Neural progenitor cell (in vitro differentiated cells): ENCODE measurements at places on chromosomes 2 and 18. TPM values are rescaled to one million over a fixed set of nuclear protein-coding genes. Genes with fewer than 3 reads are reported as not detected.

- no peak for DNase-seq
Measured at GRCh38 chr18:75073654-75074053, 135.3 kb downstream of the PTGR3 start.

GRCh38 chr18:35076135-35076924 lies 35.1 kb downstream of the MAPRE2 start:
- DNase-seq, result no peak

- DNase-seq, result no peak
Measured at GRCh38 chr2:178747767-178748166, 59.5 kb downstream of the TTN start.

DNA sequence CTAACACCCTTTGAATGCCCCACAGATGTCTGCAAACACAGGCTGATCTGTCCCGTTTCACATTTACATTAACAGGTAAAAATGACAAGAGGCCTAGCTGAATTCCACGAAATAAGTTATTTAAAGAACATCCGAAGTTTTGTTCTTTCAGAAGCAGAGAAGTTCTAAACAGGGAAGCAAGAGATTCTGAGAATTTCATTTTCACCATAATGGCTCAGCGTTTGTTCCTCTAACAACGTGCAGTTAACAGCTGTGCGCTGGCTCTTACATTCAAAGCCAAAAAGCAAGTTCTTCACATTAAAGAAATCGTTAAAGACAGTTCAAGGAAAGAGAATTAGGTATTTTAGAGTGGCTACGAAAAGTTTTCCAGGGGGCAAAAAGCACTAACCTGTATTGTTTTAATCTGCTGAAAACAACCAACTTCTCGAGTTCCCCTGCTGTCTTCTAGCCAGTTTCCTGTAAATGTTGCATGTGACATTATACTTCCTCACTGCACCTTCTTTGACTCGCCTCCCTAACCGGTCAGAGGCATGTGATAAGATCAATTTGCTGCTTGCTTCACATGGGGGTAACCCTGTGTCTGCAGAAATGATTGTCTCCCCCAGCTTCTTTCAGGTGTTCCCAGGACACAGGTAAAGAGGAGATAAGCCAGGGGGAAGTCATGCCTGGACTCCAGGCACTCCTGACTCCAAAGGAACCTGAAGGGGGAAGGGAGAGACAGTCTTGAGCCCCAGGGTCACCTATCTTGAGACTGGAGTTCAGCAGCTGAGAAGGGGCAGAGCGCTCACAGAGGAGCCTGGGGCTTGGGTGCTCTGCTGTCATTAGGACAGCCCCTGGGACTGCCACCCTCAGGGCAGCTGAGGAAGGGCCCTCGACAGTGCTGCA lies 36.8 kb upstream of the WIPF1 start:
- no peak for DNase-seq

DNA sequence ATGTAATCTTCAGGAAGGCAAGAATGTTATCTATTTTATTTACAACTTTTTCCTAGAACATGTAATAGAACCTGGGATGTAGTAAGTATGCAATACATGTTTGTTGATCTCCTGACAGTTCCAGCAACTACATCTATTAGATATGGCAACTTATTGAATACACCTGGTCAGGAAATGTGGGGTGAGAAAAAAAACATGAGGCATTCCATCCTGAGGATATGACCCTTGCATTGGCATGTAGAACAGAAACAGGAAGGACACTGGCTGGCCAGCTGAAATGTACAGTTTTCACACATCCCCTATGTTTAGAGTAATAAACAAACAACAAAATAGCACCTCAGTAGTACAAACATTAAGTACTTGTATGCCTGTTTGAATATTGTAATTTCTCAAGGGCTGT lies 272.6 kb upstream of the NT5C1B start:
- DNase-seq, result no peak

DNA sequence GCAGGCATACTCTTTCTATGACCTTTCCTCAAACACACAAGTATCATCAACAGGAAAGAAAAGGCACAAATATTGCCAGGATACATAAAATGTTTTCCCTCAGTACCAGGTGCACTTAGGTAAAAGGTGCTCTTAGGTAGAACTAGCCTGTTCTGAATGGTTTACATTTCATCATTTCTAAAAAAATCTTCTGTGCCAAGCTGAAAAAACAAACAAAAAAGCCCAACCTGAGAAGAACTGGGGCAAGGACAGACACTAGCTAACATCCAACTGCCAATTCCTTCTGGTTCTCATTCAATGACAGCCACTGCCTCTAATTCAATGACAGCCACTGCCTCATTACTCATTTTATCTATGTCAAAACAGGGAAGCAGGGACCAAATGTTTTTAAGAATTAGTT lies 68.5 kb downstream of the SPIRE1 start:
- DNase-seq, result no peak

Gene FER1L5
- 1.2 and 1.7 TPM in 2 replicates for total RNA-seq

- no peak for DNase-seq
Measured at GRCh38 chr2:144274131-144274530, 245.8 kb downstream of the ZEB2 start.

Gene LRRFIP1
- 18.9 and 40.7 TPM in 2 replicates for total RNA-seq

GRCh38 chr2:154587739-154588138 lies 110.8 kb upstream of the KCNJ3 start:
- DNase-seq, result no peak

GRCh38 chr2:98914713-98915580 lies 21.1 kb downstream of the CRACDL start:
- DNase-seq, result no peak

DNA sequence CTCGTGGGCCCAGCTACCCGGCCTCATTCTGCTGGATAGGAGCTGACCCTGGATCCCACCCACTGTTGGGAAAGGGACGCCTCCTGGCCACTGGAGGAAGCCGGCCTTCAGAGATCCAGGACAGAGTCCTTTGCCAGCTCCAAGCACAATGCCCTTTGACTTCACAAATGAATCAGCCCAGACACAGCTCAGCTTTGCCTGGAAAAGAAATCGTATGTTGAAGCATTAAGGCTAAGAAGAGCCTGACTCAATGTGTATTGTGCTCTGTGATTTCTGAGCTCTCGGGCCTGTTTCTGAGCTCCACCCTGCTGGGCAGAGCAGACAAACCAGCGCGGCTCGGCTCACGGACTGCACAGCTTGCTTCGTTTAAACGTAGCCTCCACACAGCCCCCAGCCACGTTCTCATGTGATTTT lies 162.9 kb upstream of the APCDD1 start:
- peak; percentile 20 for DNase-seq

DNA sequence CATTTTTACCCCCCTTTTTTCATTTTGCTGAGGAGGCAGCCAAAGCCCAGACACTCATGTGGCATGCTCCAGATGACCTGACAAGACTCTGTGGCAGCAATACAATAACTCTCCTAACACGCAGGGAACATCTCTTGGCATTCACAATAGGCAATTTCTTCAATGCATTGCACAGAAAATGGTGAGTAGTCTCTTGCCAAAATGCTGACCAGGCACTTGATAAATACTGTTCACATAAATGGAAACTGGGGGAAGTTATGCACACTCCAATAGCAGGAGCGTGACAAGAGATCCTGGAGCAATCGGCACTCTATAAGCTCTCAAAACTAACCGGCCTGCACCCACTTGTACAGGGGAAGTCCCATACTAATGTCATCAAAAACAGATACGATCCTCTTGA lies 66.3 kb downstream of the NBAS start:
- no peak for DNase-seq

Gene RBM43
- 1.1 and 2.0 TPM in 2 replicates for total RNA-seq

Gene GAREM2
- 15.1 and 20.0 TPM in 2 replicates for total RNA-seq

Gene KIF1A
- total RNA-seq, result 29.9 and 41.1 TPM in 2 replicates

DNA sequence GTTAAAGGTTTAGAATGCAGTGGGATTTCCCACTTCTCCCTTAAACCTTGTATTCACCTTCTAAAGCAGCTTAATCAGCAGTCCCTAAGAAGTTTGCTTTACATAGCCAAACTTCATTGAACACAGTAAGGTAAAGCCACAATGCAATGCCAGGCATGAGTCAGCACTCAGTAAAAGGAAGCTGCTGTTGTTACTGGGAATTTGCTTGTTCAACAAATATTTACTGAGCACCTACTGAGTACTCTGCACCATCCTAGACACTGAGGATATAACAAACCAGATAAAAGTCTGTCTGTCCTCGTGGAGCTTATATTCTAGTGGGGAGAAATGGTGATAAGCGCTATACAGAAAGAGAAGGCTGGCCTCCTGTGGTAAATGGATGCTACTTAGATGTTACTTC lies 162.7 kb downstream of the PKP4 start:
- DNase-seq, result peak; percentile 7

GRCh38 chr18:23569299-23570063 lies 16.8 kb downstream of the NPC1 start:
- no peak for DNase-seq

GRCh38 chr18:51266773-51267172 lies 69.3 kb upstream of the MEX3C start:
- no peak for DNase-seq

- no peak for DNase-seq
Measured at GRCh38 chr2:45688479-45689298, 37.2 kb downstream of the PRKCE start.

Gene CYTIP
- 0.19 and 0.54 TPM in 2 replicates for total RNA-seq

DNA sequence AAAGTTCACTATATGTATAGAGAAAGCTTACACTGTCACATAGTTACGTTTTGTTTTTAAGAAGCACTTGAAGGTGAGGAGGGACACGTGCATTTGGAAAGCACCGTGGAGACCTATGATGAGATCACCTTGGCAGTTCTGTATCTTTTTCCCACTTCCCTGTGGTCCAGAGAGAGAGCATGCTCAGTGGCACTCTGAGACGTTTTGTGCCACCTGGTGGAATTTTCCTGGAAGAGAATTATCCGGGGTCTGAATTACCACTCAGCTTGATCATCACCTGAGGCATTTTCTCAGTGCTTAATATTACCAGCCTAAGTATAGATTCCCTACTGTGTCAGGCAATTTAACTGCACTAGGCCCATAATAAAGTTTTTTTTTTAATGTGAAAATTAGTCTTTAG lies 469.4 kb upstream of the SMIM21 start:
- DNase-seq, result peak; percentile 51
